ENCODE measurements at places on chromosomes 11 and 22. TPM values are rescaled to one million over a fixed set of nuclear protein-coding genes. Genes with fewer than 3 reads are reported as not detected.

GRCh38 chr11:103453915-103454709 lies 344.9 kb downstream of the DYNC2H1 start:
- no peak for DNase-seq

GRCh38 chr11:103898577-103899336 lies 137.7 kb upstream of the DDI1 start:
- DNase-seq = no peak

- peak; percentile 42 for DNase-seq
These were observed 35.7 kb upstream of the NNMT start for GRCh38 chr11:114260483-114260882.

DNA sequence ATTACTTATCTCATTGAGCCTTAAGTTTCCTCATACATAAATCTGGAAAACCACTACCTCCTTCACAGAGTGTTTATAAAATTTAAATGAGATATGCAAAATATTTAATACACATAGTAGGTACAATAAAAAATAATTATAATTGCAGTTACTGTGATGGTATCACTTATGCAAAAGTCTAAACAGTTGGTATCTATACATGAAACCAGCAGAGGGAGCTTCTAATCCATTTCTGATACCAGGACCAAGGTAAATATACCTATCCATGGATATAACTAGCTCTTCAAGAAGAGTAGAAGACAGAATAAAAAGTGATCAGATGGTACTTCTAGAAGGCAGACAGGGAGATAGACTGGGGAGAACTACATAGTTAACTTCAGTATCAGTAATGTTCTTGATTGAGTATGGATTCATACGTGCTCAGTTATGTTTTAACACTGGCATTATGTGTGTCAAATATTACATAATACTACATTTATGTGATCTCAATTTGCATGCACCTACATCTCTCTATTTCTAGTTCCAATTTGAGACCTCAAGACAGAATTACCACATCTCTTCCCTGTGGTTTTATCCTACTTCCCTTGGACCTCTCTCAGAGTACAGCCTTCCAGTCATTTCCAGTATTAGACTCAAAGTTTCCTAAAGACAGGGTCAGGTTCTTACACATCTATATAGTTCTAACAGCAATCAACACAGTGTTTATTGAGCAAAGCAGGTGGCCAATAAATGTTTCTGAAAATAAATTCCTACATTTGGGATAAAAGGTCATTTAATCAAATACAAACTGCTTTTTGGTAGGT lies 13.7 kb upstream of the TSG101 start:
- no peak for DNase-seq

- DNase-seq = peak; percentile 73
These were observed 4.7 kb downstream of the OSBPL5 start for GRCh38 chr11:3160252-3161031.

Gene MEI1
- total RNA-seq = 12.1 TPM

Gene PLEKHB1
- 49.6 TPM for total RNA-seq

Gene CELSR1
- total RNA-seq = 36.7 TPM

All from breast epithelium (tissue), 4 donors.